ENCODE measurements at places on chromosomes 2 and 18.

DNA sequence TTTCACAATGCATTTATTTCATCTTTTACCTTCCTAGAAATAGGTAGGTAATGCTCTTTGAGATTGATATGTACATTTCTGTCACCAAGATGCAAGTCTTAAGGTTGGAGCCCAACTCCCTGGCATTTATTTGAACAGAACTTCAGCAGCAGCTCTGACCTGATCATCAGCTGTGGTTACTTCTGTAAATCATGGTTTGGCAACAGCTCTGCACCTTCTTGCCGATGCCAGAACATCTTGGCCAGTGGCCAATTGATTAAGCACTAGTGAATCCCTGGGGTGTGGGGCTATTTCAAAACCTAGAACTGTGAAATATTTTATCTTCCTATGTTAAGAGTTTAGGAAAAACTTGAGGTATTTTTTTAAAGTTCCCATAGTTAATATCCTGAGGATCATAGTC lies 124.8 kb upstream of the NYAP2 start:
- peak; percentile 73 for DNase-seq

DNA sequence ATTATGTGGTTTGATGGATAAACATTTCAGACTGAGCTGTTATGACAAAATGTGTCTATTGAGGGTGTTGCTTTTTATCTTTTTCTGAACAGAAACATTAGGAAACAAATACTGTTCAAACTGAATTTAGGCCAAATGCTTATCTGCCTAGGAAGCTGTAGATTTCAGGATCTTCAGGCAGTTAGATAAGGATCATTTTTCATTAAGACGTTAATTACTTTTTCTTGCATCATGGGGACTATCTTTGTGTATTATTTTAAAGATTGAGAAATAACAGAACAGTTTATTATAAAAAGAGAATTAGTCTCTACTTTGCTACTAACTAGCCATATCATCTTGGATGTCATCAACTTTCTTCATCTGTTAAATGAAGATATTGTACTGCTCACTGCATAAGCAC lies 107.5 kb downstream of the TTC27 start:
- no peak for DNase-seq

DNA sequence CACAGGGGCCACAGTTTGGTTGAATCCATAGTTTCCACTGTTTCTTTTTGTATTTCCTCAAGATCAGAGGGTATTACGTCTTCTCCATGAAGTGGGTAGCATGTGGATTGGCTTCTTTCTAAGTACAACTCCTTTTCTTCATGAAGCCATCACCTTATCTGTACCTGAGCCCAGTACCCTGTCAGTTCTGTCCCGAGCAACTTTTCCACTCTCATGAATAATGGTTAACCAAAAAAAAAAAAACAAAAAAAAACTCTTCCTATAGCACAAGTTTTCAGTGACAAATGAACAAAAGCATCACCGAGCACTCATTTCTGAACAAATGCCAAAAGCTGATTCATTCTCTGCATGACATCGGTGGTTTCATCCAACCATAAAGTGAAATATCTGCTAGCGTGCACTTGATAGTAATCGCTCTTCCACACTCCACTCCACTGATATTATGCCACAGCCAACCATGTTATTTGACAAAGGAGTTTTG lies 53.0 kb upstream of the CCDC150 start:
- peak; percentile 97 for DNase-seq

DNA sequence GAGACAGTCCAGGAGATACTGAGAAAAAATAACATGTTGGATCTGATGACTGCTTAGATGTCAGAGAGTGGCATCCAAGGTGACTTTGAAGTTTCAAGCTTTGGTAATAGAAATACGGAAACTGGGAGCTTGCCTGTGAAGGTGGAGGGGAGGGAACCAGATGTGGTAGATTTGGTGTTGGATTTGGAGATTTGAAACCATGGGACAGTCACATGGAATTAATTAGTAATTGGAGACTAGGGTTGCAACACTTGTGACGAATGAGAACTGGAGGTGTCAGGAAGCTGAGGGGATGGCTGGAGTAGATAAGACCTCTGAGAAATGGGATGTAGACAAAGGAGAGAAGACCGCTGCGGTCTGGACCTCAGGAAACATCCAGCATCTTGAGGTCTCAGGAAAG lies 46.7 kb downstream of the RPL37A start:
- DNase-seq = peak; percentile 44

- DNase-seq = peak; percentile 65
Measured at GRCh38 chr2:100286318-100286717, 36.0 kb downstream of the LONRF2 start.

Measured in RPMI7951 (cell line).